ENCODE measurements at places on chromosomes 12 and 14.
A peak's percentile ranks its signal among the peaks of the same experiment; 100 is the strongest.

DNA sequence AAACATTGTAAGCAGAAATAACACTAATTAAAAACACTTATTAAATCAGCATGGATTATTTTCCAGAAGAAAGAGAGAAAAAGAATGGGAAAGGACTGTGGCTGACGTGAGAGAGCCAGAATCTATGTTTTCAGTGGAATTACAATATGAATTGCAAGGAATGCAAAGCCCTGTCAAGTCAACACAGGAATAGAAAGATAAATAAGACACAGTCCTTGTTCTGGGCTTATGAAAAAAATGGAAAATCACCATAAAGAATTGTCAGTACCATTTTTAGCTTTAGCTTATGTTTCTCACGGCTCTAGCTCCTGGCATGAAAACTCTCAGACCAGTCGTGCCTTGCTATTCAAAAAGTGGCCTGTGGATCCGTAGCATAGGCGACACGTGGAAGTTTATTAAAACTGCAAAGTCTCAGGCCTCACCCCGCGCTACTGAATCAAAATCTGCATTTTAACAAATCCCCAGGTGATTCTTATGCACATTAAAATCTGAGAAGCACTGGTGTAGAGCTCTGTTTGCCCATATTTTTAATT lies 549.1 kb downstream of the RPS29 start:
- no peak for DNase-seq

GRCh38 chr14:22837750-22838538 lies 1.6 kb downstream of the MMP14 start:
- DNase-seq: no peak

- peak; percentile 66 for DNase-seq
Observed at GRCh38 chr12:127162902-127163301, 1104.1 kb upstream of the TMEM132C start.

GRCh38 chr14:98375566-98375965 lies 896.4 kb downstream of the BCL11B start:
- no peak for DNase-seq

DNA sequence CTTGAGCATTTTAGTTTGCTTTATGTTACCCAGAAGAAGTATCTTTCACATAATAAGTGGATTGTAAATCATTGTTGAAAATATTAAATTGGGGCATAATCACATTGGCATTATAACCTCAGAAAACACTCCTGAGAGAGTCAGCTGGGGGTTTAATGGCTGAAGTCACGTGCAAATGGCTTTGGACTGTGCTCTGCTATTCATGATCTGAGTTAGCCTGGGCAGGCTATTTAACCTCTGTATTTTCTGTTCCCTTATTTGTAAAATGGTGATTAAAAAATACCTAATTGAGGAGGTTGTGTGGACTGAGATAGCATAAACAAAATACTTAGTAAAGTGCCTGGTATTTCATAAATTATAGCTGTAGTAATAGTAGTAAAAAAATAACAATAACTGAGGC lies 24.9 kb downstream of the KCNA5 start:
- DNase-seq: no peak

GRCh38 chr12:31325524-31325875 lies 450 bp downstream of the SINHCAF start:
- no peak for DNase-seq

All from OCI-M1 (cell line).